HT1080 (cell line): ENCODE measurements at places on chromosomes 6 and 20. TPM values are rescaled to one million over a fixed set of nuclear protein-coding genes. Genes with fewer than 3 reads are reported as not detected.

The PLCB1 gene
- total RNA-seq, result 4.6 and 7.2 TPM in 2 replicates

The SEL1L2 gene
- not detected in 2 replicates for total RNA-seq

The SIGLEC1 gene
- total RNA-seq, result not detected in 2 replicates

The SPTLC3 gene
- total RNA-seq, result 6.5 and 8.6 TPM in 2 replicates

The RBPJL gene
- not detected in 2 replicates for total RNA-seq

The HUS1B gene
- total RNA-seq, result 0.63 and 1.5 TPM in 2 replicates

The SLC4A11 gene
- total RNA-seq, result 1.1 and 1.7 TPM in 2 replicates

The WFDC5 gene
- not detected in 2 replicates for total RNA-seq

The AFG1L gene
- 2.7 and 8.8 TPM in 2 replicates for total RNA-seq

DNA sequence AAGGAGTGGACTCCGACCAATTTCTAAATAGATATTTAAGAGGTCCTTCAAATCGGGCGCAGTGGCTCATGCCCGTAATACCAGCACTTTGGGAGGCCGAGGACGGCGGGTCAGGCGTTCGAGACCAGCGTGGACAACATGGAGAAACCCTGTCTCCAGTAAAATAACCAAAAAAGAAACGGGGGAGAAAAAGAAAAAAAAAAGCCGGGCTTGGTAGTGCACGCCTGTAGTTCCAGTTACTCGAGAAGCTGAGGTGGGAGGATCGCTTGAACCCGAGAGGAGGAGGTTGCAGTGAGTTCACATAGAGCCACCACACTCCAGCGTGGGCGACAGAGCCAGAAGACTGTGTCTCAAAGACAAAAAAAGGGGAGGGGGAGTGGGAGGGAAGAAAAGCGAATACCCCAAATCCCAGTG is 53.3 kb upstream of the HFE start:
- no peak for DNase-seq

DNA sequence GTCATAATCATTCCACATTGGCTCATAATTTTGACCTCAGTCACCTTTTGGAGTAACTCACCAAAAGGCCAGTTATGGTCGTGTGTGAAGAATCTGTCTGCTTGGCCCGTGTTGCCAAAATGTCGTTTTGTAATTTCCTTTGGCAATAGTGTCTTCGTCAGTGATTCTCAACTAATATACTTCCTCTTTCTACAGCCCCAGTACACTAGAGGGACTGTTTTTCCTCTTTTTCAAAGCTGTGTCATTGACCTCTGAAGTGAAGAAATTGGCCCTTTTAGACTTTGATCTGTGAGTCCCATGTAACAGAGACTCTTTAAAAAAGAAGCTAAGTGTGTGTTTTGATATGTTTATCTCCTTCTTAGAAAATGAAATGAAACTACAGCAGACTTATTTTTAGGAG is 5.2 kb downstream of the FOXO3 start:
- DNase-seq, result peak; percentile 60

DNA sequence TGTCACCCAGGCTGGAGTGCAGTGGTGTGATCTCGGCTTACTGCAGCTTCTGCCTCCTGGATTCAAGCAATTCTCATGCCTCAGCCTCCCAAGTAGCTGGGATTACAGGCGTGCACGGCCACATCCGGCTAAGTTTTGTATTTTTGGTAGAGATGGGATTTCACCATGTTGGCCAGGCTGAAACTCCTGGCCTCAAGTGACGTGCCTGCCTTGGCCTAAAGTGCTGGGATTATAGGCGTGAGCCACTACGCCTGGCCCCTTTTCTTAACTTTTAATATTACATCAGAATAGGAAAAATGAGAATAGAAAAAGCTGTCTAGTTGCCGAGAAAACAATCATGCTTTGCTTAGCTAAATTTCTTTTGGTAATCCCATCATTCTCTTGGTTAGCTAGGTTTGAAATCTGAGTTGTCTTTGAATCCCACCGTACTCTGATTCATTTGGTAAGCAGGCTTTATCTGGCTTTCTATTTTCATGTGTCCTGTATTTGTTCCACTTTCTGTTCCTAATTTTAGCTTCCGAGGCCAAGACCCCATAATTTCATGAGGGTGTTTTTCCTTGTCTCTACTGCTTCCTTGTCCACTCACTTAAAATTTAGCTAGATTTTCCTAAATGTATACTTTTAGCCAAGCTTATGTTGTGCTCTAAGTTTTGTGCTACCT is 83.5 kb downstream of the NCOA3 start:
- DNase-seq, result no peak

- no peak for DNase-seq
Observed at GRCh38 chr6:36349240-36349639, 12.6 kb upstream of the BNIP5 start.

DNA sequence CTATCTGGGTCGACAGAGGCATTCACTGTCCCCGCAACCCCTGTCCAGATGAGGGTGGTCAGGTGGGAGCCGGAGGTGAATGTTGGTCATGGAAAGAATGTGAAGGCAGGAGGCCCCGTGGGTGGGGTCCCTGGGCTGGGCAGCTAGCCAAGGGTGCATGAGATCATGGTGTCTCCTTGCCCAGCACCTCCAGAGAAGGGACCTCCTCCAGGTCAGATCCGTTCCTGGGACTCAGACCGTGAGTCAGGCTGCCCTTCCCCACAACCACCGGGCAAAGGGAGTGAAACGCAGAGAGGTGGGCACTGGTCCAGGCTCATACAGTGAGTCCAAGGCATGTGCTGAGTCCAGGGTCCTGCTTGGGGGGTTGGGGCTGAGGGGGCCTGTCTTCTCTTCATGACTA is 3.5 kb downstream of the FOXS1 start:
- DNase-seq, result peak; percentile 86

DNA sequence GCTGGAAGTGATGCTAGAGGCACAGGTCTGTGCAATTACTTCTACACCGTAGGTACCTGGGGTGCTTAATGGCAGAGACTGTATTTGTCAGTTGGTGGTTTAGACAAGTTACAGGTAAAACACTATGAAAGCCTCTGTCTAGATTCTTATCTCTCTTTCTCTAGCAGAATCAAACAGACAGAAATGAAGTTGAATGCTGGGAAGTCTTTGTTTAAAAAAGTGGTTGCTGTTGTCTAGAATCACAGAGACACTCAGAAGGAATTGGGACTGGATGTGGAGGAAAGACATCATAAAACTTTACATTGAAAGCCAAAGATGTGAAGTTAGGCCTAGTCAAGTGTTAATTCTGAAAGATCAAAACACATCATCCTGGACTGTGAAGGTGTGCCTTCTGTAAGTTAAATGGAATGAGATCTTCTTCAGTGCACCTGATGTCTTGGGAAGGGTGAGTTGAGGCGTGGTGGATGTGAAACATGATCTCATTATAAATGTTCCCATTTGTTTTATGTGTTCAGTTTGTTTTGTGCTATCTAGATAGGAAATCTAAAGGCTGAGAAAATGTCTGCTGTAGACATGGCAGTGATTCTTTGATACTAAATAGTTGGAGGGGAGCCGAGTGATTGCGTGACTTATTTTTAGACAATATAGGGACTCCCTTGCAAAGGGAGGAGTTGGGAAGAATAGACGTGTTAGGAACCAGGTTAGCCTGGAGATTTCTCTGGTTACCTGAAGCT is 290.2 kb downstream of the SOX4 start:
- DNase-seq, result no peak

DNA sequence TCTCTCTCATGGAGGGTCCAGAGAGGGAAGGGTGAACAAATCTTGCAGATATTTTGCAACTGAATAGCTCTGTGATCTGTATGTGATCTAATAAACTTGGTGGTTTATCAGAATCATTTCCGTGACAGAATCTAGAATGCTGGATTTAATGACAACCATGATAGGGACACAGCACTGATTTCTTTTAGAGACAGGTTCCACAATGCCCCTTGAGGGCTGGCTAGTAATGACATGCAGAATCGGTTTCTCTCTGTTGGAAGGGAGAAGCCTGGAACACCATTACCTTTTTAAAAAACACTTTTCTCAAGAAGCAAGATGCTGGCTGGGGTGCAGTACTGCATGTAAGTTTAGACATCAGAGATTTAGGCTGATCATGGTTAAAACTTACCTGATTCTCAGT is 313.4 kb downstream of the CDH26 start:
- DNase-seq, result no peak

DNA sequence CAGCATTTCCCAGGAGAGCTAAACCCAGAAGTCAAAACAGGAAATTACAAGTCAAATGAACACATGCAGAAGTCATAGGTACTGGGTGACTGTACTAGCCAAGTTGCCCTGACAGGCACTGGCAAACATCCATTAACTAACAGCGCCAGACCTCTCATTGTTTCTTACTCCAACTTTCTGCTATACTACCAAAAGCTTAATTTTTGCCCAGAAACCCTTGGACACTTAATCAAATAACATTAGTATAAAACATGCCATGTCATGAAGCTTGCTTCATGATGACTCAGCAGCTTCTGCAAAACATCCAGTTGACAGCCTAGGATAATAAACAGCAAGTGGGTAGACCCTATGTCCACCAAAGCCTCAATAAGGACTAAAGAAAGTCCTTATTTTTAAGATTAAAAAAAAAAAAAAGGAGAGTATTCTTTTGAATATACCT is 3.5 kb downstream of the NUP153 start:
- peak; percentile 76 for DNase-seq

DNA sequence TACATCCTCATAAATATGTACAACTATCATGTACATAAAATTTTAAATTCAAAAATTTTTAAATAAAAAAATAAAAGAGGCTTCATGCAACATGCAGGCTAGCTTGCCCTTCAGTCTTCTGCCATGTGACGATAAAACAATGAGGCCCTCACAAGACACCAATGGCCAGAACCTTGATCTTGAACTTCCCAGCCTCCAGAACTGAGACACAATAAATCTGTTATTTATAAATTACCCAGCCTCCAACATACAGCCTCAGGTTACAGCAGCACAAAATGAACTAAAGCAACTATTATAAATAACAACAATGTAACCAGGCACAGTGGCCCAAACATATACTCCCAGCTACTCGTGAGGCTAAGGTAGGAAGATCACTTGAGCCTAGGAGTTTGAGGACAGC is 42.8 kb downstream of the SERAC1 start:
- DNase-seq, result no peak

DNA sequence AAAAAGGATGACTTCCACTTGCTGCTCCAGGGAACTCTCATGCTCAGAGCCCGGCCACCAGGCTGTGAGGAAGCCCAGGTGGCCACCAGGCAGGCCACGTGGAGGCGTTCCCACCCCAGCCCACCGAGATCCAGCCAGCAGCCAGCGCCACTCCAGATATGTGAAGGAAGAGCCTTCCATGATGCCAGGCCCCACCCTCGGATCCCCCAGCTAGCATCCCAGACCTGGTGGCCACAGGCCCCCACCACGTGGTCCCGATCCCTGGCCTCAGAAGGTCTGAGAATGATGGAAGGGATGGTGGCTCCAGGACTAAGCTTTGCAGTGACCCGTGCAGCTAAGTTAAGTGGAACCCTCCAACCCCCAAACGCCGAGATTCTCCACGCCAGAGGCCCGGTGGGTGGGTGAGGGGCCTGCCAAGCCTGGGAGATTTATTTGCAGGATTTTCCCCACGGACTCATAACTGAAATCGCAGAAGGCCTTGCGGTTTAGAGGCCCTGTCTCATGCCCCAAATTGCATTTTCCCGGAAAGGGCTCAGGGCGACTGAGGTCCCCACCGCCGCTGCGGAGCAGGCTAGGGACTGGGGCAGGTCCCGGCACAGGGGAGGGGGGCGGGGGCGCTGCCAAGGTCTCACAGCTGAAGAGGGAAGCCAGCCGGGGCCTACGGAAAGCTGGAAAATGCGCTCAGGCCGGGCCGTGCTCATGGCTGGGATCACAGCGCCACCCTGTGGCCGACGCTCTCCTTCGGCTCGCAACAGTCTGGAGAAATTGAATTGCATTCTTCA is 31.1 kb upstream of the CST7 start:
- peak; percentile 60 for DNase-seq

DNA sequence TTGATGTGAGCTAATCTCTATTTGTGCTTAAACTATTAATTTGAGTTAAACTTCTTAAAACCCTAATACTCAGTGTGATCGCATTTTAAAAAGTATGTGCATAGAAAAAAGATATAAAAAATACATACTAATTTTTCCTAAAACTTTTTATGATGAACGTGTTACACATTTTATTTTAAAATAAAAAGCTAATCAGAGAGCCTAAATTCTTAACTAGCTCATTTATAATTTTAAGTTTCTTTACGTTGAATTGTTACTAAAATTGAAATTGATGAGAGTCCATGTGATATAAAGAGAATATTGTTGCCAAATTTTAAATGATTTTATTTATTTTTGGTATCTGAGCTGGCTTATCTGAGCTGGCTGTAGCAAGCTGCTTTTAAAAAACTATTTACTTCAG is 6.6 kb downstream of the MAP3K4 start:
- DNase-seq, result no peak

DNA sequence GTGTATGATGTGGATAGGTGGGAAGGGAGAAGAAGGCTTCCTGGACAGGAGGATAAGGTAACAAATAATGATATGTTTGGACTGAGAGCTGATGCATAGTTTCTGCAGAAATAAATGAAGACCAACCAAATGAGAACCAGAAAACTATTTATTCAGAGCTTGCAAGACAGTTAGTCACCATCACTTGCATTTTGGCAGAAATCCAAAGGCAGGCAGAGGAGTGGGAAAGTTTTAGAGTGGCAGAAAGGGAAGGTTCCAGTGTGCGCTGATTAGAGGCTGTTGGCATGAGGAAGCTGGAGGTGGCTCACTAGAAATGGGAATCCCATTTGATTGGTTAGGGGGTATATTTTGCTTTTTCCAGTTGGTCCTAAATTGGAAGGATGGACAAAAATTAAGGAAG is 13.0 kb upstream of the F13A1 start:
- peak; percentile 30 for DNase-seq

- DNase-seq, result no peak
Observed at GRCh38 chr6:158837684-158838625, 18.8 kb upstream of the EZR start.

DNA sequence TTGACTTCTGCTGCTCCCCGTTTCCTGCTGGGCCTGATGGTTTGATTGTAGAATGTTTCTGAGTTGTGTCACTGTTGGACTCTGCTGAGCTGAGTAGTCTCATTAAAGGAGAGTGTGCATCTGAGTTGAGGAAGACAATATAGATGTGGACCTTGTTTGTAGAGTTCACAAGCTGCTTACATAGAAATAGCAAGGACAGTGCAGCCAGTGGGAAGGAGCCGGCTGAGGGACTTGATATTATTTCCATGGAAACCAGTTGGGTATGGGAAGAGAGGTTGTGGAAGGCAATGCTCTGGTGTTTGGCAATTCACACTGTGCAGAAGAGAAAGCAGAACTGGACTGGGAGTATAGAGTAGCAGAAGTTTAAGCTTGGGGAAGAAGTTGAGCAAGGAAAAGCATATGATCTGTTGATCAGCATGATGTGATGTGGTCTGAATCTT is 14.8 kb downstream of the IGF2R start:
- DNase-seq, result peak; percentile 28
